Activated CD8-positive, alpha-beta memory T cell treated with anti-CD3 and anti-CD28 coated beads, Interleukin-2, amount 50 U/mL, for 4 hours (primary cell): ENCODE measurements at places on chromosomes 1 and 21.

GRCh38 chr1:94608142-94608851, 66.7 kb upstream of the F3 start:
- no peak for DNase-seq

DNA sequence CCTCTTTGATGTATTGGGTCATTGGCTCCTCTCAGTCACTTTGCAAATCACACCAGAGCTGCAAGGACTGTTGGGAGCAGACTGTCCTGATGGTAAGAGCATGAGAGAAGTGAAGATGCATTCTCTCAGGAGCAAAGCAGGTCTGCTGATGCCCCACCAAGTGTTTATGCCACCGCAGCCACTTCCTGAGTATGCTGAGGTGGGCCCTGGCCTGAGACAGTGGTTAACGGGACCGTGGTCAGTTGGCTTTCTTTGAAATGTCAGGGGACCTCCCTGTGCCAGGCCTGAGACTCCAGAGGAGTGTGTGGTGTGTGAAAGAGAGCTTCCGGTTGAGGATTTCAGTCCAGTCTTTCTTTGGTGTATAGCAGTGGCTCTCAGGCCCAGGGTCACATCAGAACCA, 79.4 kb downstream of the SPATA46 start:
- DNase-seq = no peak

- no peak for DNase-seq
Measured at GRCh38 chr1:41478118-41478748, 6.2 kb downstream of the EDN2 start.

DNA sequence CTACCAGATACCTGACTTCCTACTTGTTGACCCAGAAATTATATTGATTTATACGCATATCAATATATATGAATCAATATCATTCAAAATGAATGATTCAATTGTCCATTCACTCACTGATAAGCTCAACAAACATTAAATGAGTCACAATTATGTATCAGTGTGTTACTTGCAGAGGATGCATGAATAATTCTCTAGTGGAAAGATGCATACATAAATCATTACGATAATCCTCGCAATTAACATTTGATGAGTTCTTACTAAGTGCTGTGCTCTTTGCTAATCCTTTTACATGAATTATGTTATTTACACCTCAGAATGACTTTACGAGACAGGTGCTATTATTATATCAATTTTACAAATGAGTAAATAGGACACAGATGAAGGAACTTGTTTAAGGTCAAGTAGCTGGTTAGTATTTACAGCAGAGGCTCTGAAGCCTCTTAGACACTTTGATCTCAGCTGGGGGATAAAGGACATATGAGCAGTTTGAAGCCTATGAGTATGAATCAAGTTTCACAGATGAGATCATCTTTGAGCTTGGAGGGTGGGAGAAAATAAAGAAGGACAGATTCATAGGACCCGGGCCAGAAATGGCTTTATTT, 112.8 kb upstream of the ADAMTS5 start:
- no peak for DNase-seq

GRCh38 chr21:35929901-35930300, 130.4 kb downstream of the SETD4 start:
- no peak for DNase-seq

GRCh38 chr1:175409938-175410337, 217.4 kb upstream of the KIAA0040 start:
- no peak for DNase-seq

DNA sequence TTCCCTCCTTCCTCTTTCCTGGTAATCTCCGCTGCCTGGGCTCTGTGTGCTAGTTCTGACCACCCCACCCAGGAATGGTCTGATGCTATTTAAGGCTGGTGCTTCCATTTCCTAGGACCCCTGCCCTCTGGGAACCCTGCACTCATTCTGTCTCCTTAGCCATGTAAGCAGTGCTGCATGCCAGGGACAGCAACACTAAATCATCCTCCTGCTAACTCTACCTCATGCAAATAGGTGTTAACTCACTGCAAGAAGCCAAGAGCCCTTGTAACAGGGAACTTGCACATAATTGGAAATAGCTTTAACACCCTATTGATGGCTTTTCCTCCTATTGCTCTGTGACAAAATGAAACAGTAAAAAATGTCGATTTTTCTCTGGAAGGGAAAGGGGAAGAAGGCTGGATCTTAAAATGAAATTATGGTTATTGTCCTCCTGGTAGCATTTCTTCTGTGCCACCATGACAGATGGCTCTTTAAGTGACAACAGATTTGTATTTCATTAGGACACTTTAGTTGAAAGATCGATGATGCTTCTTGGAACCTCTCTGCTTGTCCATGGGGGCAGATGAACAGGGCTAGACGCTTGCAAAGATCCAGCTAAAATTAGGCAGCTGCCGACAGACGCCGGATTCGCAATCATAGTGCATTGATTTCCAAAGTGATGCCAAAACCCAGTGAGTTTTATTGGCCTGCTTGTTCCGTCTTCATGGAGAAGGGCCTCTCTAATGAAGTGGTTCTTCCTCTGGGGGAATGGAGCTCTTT, 551.7 kb downstream of the MATN1 start:
- no peak for DNase-seq

DNA sequence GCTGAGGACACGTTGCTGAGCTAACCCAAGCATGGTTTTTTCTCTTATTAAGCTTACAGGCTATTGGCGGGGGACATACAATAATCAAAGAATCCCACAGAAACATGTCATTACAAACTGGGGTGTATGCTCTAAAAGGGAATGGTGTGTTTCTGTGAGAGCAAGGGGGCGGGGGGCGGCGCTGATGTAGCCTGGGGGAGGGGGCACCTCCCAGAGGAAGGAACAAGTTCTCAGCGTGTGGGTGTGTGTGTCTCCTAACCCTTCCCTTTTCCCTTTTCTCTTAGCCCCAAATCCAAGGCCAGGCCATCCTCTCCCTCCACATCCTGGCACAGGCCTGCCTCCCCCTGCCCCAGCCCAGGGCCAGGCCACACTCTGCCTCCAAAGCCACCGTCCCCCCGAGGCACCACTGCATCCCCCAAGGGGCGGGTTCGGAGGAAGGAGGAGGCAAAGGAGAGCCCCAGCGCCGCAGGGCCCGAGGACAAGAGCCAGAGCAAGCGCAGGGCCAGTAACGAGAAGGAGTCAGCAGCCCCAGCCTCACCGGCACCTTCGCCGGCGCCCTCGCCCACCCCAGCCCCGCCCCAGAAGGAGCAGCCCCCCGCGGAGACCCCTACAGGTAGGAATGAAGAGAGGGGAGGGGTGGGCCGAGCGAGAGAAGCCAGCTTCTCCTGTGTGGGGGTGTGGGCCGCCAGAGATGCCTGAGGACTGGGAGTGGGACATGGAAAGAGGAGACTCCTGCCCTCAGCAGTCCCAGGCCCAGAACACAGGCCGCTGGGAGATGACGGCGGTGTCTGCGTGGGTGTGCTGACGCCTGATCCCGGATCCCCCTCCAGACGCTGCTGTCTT, 21.9 kb downstream of the MAP7D1 start:
- DNase-seq = no peak

GRCh38 chr1:1427106-1427819, 6.2 kb upstream of the ANKRD65 start:
- no peak for DNase-seq

DNA sequence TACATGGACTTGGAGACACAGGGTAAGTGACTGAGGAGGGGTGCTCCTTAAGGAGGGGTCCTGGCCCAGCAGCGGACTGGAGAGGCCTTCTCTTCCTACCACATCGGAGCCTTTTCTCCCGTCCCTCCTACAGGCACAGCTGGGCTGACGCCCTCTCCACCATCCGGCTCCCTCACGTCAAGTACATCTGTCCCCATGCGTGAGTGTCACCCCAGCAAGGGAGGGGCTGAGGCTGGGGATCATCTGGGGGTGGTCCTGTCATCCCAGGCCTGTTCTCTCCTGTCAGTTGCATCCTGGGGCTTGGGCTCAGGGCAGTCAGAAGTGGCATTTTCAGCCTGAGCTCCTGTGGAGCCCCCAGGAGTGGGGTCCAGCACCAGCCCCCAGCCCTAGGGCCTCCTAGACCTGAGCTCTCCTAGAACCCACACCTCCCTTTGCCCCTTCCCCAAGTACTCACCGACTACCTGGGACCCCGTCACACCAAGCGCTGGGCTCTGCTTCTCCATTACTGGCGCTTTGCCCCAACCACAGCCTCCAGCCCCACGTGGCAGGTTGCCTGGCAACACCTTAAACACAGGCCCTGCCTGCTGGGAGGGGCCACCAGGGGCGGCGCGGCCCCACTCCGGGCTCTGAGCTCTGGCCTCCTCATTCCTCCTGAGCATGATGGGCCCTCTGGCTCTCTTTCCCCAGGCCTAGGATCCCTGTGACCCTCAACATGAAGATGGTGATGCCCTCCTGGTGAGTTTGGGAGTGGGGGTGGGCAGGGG, 2.3 kb downstream of the LYPLA2 start:
- peak; percentile 40 for DNase-seq

DNA sequence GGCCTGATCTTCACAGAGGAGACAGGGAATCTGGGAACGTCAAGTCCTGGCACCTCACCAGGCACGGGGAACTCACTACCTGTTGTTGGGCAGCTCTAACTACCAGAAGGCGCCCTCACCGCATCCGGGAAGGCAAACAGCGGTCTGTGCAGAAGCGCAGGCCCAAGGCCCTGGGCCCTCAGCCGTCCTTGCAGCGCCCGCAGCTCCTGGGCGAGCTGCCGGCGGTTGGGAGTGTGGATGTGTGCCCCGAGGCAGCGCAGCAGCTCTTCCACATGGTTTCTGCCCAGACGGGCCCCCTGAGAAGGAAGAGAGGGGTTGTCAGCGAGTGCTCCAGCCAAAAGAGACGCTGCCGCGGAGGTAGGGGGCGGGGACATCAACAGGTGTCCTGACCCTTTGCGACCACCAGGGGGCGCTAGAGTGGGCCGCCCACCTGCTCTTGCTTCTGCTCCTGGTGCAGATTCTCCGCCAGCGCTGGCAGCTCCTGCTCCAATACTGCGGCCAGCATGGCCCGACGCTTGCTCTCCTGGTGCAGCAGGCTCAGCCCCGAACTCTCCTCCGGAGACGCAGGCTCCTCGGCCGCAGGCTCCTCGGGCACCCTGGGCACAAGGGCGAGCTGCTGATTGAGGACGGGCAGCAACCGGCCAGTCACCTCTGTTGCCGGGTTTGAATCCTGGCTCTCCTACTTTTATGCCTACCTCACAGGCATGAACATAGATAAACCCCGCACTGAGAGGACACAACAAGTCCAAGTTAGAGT, 9.3 kb downstream of the MAP3K6 start:
- peak; percentile 81 for DNase-seq

DNA sequence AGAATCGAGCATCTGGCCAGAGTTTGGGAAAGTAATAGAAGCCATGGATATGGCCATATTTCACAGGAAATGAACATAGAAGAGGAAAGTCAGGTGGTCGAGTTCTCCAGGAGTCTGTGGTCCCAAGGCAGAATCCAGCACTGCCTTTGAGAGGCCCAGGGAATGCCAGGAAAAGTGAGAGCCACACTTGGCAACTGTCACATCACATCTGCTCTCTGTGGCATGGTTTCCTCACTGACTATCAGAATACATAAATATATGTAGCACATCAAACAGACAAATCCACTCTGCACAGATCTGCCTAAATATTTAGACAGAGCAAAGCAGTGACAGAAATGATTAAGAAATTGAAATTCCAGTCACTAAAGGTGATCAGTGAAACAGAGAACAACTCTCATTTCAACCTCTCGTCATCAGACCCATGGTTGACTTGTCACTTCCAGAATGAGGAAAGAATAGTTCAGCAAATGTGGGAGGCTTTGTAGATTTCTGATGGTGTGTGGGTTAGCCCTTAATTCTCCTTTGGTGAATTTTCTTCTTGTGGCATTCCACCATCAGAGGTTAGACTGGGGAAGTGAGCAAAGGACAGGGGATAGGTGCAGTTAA, 58.8 kb upstream of the MAN1A2 start:
- DNase-seq = no peak

GRCh38 chr1:59432531-59433439, 135.9 kb downstream of the FGGY start:
- DNase-seq = no peak

DNA sequence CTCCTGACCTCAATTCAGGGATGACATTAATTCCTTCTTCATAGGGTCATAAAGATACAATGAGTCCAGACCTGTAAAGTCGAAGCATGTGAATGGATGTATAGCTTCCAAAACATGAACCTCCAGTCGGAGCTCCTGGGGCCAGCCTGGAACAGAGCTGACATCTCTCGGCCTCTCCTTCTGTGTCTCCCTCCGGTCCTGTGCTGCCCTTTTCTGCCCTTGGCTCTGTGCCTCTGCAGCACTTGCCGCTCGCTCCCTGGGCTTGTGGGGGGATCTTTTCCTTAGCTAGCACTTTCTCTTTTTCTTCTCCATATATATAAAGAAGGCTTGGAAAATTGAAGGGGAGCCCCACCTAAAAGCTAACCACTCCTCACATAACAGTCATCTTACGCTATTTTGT, 42.5 kb downstream of the TMCC2 start:
- no peak for DNase-seq

DNA sequence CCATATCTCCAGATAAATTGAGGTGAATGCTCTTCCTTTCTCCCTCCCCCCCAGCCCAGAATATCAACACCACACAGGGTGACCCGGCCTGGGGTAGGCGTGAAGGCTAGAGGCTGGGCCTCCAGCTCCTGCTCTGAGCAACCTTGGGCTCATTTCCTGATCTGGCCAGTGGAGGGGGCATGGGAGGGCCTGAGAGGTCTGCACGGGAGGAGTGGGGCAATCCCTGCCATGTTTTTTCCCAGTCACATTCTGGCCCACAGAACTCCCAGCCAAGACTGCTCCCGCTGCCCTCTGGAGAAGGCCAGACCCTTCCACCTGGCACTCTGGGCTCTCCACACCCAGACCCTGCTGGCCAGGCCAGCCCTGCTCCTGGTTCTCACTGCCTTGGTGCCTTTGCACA, 3.9 kb downstream of the CLDN19 start:
- DNase-seq = no peak

DNA sequence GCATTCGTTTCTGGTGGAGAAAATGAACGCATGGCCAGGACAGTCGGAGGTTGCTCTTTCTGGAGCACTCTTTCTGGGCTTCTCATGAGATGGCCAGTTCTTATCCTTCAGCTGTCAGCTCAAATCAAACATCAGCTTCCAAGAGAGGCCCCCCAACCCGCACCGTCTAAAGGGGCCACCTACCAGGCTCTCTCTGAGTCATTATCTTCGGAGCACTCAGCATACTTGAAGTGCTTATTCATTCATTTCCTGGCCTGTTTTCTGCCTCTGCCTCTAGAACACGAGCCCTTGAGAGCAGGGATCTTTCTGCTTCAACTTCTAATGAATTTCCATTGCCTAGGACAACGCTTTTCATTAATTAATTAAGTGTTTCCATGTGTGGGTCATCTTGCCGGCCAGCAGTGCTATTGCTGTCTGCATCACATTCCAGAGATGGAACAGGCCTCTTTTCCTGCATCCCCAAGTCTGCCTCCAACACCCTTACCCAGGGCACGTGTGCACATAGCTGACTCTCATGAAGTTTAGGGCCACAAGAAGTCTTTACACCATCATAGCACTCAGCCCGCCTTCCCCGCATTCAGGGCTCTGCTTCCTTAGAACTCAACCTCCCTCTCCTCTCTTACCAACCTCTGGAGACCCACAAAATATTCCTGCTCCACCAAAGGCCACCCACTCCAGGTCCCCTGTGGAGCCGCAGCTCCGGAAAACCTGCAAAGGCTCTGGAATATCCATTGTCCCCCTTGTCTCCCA, 52.1 kb upstream of the LAPTM5 start:
- DNase-seq = no peak

GRCh38 chr1:152458384-152459185, 44.5 kb upstream of the CRNN start:
- peak; percentile 80 for DNase-seq

GRCh38 chr1:94182191-94182590, 55.2 kb downstream of the ARHGAP29 start:
- no peak for DNase-seq

- no peak for DNase-seq
Measured at GRCh38 chr1:69502991-69503390, 64.7 kb upstream of the LRRC7 start.
